ENCODE measurements at places on chromosomes 5 and 9.
A peak's percentile ranks its signal among the peaks of the same experiment; 100 is the strongest.

- DNase-seq, result no peak
These were observed 363.7 kb downstream of the IRX2 start for GRCh38 chr5:2387634-2388325.

DNA sequence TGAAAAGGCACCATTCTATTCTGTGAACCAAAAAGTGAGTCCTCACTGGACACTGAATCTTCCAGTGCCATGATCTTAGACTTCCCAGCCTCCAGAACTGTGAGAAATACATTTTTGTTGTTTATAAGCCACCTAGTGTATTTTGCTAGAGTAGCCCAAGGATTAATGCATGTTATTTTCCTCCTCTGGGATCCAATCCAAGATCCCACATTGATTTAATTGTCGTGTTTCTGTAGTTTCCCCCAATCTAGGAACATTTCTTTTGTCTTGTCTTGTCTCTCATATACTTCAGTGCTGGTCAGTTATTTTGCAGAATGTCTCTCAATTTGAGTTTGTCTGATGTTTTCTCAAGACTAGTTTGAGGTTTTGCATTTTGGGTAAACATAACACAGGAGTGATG, 36.4 kb downstream of the GDNF start:
- no peak for DNase-seq

GRCh38 chr9:97924386-97924785, 2.1 kb upstream of the TRMO start:
- DNase-seq, result peak; percentile 76

DNA sequence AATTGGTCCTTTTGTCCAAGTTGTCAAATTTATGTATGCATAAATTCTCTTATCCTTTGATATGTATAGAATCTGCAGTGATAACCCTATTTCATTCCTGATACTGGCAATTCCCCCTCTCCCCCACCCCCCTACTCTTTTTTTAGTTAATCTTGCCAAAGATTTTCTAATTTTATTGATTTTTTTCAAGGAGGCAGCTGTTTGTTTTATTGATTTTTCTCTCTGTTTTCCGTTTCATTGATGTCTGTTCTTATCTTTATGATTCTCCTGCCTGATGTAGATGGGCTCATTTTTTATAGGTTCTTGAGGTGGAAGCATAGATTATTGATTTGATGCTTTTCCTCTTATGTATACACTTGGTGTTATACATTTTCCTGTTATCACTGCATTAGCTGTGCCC, 34.4 kb downstream of the SMC5 start:
- no peak for DNase-seq

GRCh38 chr5:79048437-79048836, 21.0 kb downstream of the DMGDH start:
- DNase-seq, result no peak

GRCh38 chr5:42377496-42377895, 45.7 kb upstream of the GHR start:
- DNase-seq, result no peak

DNA sequence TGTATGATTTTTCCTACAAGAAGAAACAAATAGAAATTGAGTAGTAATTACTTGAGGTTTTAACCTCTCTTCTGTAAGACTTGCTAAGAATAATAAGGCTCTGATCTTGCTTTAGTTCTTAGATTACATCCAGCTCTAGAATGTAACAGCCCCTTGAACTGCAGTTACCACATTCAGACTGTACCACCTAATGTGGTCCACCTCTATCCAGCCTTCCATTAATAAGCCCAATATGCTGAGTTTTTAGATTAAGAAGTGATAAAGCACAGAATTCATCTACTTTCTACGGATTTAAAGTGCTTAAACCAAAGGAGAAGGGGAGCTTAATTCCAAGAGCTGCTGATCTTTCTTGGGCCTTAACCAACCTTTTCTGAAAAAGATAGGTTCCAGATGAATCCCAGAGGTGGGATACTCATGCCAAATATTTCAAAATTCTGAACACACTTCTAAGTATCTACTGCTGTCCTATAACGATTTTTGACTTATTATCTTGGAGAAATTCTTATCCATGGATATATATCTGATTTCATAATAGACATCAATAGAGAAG, 131.5 kb downstream of the ZNF608 start:
- no peak for DNase-seq

DNA sequence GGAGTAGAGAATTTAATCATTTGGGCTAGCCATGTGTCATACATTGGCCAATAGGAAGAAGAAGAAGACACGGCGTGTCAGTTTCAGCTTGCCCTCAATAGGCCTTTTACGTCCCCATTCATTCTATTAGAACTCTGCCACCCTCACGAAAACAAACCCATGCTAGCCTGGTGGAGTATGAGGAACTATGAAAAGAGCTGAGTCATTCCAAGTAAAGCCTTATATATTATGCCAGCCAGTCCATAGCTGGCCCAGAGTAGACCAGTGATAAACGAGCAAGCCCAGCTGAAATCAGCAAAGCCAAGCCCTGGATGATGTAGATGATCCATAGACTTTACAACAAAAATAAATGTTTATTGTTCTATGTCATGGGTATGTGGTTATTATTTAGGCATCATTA, 895.1 kb downstream of the TLE1 start:
- DNase-seq, result no peak

DNA sequence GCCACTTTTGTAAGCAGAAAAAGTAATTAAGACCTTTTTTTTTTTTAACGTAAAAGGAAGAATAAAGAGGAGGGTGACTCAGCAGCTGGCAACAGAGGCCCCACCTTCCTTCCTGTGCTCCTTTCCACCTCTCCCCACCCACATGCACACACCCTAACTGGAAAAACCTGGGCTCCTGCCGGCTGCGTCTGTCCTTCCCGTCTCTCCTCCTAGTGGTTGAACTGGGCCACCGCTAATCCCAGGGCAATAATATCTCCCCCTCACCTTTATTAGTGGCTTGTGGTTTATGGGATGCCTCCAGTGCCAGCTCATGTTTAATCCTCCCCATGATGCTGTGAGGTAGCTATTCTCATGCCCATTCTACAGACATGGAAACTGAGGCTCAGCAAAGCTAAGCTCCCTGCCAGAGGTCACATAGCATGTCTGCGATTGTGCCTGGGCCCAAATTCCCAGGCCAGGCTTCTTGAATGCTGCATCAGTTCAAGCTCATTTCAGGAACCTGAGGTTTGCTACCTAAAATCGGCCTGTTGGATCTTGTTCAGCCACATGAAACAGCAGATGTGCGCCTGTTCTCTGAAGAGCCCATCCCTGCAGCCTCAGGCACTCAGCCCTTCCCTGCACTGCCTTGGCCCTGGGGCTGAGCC, 60.9 kb upstream of the IL17B start:
- no peak for DNase-seq

GRCh38 chr5:157478726-157479125, 18.7 kb downstream of the NIPAL4 start:
- DNase-seq, result no peak

GRCh38 chr5:149210968-149211490, 60.6 kb upstream of the AFAP1L1 start:
- no peak for DNase-seq

- peak; percentile 99 for DNase-seq
These were observed at the start of gene GRPEL2 for GRCh38 chr5:149345147-149345891. GRPEL2 (plus strand) TSS chr5:149345499; CDS start chr5:149345540, 41 bp downstream.

DNA sequence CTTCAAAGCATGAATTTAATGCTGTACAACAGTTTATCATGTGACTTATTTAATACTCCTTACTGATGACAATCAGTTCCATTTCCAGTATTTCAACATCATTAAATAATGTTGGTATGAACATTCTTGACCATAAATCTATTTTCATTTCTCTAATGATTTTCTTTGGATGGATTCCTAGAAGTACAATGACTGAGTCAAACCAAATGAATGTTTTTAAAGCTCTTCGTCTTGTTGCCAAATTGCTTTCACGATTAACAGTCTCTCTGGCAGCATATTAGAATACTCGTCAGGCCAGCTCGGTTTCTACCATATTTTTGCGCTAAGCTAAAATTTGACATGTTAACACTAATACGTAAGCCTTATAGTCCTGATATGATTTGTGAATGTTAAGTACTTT, 197.0 kb downstream of the TRPM3 start:
- no peak for DNase-seq

GRCh38 chr5:90345684-90346083, 63.9 kb downstream of the CETN3 start:
- DNase-seq, result no peak

- DNase-seq, result no peak
These were observed 405.4 kb downstream of the DMAC1 start for GRCh38 chr9:7394002-7394774.

DNA sequence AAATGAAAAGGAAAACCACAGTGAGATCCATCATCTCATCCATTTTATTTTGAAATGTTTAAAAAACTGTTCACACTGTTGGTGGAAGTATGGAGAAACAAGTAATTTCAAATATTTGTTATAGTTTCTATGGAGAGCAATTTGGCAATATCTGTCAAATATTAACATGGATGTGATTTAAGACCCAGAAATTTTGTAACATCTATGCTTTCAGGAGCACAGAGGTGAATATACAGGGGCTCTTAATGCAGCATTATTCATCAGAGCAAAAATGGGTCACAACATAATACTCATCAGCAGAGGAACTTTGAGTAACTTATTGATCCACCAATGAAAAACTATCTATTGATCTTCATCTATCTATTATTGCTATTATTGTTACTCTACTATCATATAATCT, 31.4 kb upstream of the SPATA31C2 start:
- no peak for DNase-seq

DNA sequence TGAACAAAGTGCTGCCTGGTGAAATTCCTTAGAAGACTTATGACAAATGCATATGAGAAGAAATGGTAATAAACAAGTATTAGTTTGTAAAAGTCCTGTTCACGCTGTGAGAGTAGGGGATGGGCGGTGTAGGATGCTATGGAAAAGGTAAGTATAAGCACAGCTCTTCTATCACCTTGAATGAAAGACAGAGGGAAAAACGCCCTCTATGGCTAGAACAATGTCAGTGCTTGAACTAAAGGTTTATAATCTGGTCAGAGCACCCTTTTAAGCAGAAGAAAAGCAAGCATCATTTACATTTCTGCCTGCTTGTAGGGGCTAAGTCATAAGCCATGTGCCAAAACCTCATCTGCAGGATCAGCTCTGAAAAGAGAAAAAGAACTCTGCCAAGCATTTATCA, 115.2 kb downstream of the LHFPL2 start:
- DNase-seq, result peak; percentile 74

DNA sequence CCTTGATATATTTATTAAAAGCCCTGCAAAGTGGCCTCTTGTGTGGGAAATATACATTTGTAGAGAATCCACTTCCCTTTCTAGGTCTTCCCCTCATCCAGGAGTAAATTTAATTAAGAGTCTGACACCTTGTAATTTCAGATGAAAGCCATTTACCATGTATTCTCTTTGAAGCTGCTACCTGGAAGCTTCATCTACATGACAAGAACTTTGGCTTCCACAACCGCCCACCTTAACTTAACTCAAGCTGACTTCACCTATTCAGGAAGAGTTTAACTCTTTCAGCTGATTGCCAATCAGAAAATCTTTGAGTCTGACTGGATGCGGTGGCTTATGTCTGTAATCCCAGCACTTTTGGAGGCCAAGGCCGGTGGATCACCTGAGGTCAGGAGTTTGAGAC, 899.9 kb downstream of the TAF11L14 start:
- DNase-seq, result no peak

DNA sequence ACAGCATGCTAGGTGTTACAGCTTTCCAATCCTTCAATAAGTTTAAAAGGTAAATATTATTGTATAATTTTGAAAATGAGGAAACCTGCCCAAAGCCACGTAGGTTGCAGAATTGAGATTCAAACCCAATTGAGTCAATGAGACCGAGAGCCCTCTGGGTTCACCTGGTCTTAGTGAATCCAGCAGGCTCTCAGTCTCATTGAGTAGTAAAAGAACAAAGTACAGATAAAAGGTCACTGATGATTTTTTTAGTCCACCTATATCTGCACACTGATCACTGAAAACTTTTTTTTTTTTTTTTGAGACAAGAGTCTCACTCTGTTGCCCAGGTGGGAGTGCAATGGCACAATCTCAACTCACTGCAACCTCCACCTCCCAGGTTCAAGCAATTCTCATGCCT, 27.2 kb downstream of the PLPP1 start:
- no peak for DNase-seq

GRCh38 chr9:111427186-111427585, 57.0 kb downstream of the ECPAS start:
- peak; percentile 43 for DNase-seq

- DNase-seq, result no peak
These were observed 65.0 kb downstream of the KIAA1958 start for GRCh38 chr9:112551641-112552040.

GRCh38 chr9:82923912-82924605, 138.9 kb downstream of the RASEF start:
- DNase-seq, result no peak
